ENCODE measurements at places on chromosomes 7 and 10. TPM values are rescaled to one million over a fixed set of nuclear protein-coding genes. Genes with fewer than 3 reads are reported as not detected.

The CACNB2 gene
- not detected for total RNA-seq

The SLC25A13 gene
- total RNA-seq = 30.3 TPM

The NODAL gene
- not detected for total RNA-seq

The GDF2 gene
- total RNA-seq = not detected

The GSTO2 gene
- 0.31 TPM for total RNA-seq

The OR6B1 gene
- total RNA-seq = not detected

The PAPSS2 gene
- total RNA-seq = 104 TPM

The ARMC3 gene
- total RNA-seq = not detected
